CD4-positive, alpha-beta T cell (primary cell): ENCODE measurements at places on chromosomes 1 and 21. TPM values are rescaled to one million over a fixed set of nuclear protein-coding genes. Genes with fewer than 3 reads are reported as not detected.

Gene TDRD10
- not detected for total RNA-seq

Gene PALMD
- not detected for total RNA-seq

Gene MYBPH
- not detected for total RNA-seq

Gene UMODL1
- total RNA-seq, result 0.42 TPM

Gene MRAP
- total RNA-seq, result not detected

Gene SPRR3
- not detected for total RNA-seq

Gene FOXO6
- 2.2 TPM for total RNA-seq

Gene EPHB2
- total RNA-seq, result not detected

GRCh38 chr1:24080131-24080530, 31.8 kb downstream of the MYOM3 start:
- DNase-seq, result no peak

- no peak for DNase-seq
Observed at GRCh38 chr1:225603538-225604354, 49.2 kb downstream of the ENAH start.

DNA sequence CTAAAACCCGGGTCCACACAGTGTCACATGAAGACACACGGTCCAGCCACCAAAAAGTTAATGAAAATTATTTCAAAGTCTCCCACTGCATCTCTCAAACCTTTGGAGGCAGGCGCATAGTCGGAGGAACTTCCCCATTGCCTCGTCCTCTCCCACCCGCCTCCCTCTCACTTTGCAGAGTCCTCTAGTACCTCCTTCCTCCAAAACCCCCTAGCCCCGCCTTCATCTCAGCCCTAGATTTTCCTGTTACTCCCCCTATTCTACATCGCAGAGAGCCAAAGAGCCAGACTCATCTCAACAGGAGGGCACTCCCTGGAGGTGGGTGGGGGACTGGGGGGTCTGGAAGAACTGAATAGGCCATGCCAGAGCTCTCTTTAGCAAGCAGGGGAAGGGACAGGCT, 79.3 kb downstream of the DISP3 start:
- DNase-seq, result no peak

- no peak for DNase-seq
Observed at GRCh38 chr1:162055062-162055461, 14.4 kb upstream of the NOS1AP start.

GRCh38 chr1:76138217-76138616, 63.7 kb downstream of the ST6GALNAC3 start:
- no peak for DNase-seq

DNA sequence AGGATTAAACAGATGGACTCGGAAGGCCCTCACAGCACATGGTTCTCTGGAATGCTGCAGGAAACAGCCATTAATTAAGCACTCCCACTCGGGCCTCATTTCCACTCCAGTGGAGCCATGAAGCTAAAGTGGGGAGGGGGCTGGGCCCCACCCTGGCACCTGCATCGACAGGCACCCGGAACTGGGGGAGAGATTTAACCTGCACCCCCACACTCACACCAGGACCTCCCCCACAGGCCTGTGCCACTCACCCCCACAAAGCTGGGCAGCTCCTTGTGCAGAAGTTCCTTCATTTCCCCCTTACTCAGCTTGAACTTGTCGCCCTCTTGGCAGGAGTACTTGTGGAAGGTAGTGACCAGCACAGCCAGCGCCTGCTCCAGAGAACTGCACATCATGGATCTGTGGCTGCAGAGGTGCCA, 2.2 kb downstream of the S100A2 start:
- DNase-seq, result no peak

DNA sequence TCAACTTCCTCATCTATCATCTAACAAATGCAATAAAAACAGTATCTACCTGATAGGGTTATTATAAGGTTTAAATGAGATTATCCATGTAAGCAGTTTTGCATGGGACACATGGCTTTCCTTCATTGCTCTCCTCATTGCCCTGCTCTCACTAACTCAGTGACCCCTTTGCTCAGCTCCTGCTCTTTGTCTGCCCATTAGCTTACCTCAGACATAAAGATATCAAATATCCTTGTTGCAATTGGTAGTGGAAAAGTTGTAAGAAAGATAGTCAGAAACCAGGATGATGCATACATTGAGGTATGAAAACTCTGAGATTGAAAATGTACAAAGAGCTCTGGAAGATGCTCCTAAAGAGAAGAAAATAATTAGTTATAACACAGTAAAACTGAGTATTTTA, 89.8 kb downstream of the EVI5 start:
- DNase-seq, result no peak

DNA sequence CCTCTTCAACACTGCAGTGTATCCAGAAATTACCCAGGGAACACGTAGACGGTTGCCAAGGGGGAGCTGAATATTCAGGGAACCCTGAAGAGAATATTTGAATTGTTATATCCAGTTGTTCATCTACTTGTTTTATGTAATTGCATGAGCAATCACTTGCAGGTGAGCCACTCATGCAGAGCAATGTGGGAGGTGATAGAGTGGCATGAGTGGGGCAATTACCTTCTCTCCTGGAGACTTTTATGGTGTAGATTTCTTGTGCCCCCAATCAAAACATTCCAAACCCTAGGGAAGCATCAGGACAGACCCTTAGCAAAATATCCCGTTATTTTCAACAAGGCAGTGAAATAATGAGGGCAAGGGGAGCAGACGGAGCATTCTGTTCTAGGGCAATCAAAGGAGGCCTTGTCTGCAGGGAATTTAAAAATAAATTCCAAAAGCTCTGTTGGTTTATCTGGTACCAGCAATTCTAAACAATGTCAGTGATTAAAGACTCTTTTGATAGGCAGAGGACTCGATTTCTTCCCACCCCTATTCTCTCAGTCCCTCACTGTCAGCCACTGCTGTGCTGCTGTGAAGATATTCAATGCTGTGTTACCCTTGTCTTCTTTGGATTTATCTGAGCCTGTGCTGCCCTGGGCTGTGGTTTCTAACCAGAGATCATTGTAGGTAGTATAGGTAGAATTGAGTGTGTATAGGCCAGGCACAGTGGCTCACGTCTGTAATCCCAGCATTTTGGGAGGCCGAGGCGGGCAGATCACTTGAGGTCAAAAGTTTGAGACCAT, 180.2 kb upstream of the MAP1LC3C start:
- no peak for DNase-seq

DNA sequence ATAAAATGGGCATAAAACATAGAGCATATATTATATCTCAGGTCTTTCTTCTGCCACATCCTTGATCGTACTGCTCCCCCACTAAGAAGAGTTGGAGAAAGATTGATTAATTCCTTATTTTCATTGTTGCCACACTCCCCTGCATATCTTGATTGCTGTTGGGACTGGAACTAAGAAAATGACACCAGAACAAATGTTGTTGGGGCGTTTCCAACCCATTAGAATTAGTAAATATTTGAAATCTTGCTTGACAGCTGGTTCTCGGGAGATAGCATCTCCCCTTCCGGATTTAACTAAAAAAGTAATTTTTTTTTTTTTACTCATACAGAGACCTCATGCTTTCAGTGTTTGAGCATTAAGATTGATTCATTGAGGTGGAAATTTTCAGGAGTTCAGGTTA, 493.0 kb upstream of the PLXNA2 start:
- DNase-seq, result no peak

GRCh38 chr21:27329255-27329851, 362.5 kb upstream of the ADAMTS5 start:
- DNase-seq, result no peak

- no peak for DNase-seq
Observed at GRCh38 chr1:161082996-161083747, 6.2 kb downstream of the NECTIN4 start.

DNA sequence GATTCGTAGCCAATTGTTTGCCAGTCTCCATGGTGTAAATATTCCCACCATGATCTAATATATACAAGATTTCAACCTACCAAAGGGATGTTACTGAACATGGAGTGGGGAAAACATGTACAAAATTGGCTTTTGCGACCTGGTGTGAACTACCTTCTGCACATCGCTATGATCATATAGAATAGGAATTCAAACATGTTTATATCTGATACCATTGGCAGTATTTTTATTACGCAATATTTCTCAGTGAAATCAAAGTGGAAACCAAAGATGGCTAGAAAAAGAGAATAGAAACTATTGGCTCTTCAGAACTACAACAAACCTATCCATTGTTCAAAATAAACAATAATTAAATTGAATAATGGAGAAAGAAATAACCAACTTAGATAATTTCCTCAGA, 285.1 kb downstream of the TPR start:
- DNase-seq, result no peak

DNA sequence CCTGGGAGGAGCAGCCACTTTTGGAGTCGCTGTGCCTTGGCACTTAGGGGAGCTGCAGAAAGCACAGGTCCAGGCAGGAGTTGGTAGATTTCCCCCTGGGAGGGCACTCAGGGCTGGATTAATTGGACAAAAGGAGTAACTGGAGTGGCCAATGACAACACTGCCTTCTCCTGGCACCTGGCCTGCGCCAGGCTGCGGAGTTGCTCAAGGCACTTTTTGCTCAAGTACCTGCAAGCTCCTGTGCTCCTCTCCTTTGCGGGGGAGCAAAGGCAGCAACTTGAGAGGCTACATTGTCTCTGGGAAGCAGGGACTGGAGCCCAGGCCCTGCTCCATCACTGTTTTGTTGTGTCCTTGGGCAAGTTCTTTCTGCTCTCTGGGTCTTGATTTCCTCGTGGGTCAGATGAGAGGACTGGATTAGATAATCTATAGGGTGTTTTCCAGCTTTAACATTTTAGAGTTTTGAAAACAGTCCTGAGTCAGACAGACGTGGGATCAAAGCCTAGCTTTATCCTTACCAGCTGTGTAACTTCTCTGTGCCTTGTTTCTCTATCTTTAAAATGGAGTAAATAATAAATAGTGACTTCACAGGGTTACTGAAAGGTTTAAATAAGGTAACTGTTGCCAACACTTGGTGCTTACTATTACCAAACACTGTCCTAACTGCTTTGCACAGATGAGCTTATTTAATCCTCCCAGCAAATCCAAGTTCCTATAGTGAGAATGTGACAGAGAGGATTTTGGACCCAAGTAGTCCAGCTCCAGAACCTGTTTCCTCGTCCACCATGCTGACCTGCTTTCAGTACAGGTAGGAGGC, 18.0 kb upstream of the GRHL3 start:
- no peak for DNase-seq

GRCh38 chr1:90476411-90476810, 240.7 kb downstream of the BARHL2 start:
- no peak for DNase-seq

GRCh38 chr1:16617778-16618580, 4.6 kb upstream of the NBPF1 start:
- no peak for DNase-seq

- no peak for DNase-seq
Observed at GRCh38 chr1:87143413-87144135, 185.1 kb upstream of the LMO4 start.

DNA sequence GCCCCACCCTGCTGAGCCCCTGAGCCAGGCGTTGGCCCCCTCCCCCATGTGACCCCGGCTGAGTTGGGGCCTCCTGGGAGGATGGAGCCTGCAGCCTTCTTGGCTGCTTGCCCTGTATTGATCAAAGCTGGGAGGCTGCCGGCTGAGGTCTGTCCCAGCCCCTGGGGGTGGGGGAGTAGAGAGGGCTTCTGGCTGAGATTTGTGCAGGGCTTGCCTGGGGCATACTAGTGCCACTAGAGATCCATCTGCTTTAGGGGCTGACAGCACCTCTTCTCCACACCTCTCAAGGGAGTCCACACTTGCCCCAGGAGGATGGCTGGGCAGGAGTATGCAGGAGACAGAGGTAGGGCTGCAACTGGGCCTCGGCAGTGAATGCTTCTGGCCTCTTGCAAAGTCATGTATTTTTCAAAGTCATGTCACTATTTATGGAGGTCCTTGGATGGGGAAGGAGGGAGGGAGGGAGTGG, 53.6 kb upstream of the SSBP3 start:
- DNase-seq, result no peak

DNA sequence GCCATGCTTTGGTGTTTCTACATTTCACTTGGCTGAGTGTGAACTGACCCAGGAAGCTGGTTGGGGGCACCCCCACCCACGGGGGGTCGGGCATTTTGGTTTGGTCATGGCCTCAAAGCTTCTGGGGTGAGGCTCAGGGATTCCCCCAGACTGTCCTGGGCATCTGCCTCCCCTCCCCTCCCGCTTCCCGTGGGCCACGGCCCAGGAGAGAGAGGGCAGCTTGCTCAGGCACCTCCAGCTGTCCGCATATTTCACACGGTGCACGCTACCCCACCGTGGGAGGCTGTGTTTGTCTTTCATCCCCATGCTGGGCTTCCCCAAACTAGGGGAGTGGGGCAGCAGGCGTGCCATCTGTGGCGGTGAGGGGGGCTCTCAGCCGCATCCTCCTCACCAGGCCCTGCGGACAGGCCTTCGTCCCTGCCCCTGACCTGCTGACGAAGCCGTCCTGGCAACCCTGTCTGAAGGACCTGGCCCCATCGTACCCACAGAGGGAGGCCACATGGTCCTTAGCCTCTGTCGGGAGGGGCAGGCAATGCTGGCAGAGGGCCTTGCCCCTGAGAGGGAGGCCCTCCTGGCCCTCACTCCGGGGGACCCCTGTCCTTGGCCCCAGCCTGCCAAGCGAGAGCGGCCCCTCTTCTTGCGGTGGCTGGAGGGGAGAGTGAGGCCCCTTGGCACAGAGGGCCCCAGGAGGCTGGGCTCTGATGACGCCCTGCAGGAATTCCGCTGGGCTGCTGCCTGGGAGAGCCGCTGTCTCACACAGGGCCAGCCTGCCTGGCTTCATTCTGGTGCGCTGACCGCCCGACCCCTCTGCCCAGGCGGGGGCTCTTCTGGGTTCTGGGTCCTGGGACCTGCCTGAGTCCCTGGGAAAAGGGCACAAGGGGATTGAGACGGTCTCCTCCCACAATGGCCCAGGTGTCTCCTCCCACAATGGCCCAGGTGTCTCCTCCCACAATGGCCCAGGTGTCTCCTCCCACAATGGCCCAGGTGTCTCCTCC, 22.1 kb downstream of the TP73 start:
- DNase-seq, result no peak

DNA sequence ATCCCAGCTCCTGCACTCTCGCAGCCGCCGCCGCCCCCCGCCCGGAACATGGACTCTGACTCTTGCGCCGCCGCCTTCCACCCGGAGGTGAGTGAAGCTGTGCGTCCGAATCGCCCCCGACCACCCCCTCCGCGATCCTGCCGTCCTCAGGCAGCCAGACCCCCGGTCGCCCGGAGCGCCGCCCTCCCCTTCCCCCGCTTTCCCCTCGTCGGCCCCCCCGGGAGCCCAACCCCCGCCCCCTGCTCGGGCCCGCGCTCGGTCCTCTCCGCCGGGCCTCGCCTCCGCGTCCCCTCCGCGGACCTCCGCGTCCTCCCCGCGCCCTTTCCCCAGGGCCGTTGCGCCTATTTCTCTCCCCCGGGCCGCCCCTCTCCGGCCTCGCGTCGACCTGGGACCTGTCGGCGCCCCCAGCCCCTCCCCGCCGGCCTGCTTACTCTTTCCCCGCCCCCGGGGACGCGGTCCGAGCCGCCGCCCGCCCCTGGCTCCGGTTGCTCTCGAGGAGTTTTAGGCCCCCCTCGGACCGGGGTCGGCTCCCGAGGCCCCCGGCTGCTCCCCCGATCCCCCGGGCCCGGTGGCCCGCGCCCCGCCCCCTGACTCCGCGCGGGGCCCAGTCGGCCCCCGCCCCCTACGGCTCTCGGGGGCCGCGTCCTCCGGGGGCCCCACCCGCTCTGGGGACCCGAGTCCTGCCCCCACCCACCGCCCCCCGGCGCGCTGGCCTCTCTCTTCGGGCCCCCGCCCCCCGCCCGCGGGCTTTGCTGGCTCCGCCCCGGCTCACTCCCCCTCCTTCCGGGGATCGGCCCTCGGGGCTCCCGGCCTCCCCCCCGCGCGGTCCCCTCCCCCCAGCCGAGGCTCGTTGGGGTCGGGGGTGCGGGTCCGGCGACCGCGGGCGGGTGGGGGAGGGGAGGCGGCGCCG, 743 bp downstream of the PHF13 start:
- DNase-seq, result peak; percentile 36

GRCh38 chr1:28830814-28831213, 18.8 kb downstream of the OPRD1 start:
- DNase-seq, result no peak
